ENCODE measurements at places on chromosomes 3 and 15. TPM values are rescaled to one million over a fixed set of nuclear protein-coding genes. Genes with fewer than 3 reads are reported as not detected.

The ILDR1 gene
- total RNA-seq = 0.20 TPM

The CCDC39 gene
- total RNA-seq = not detected

The IQCF2 gene
- total RNA-seq = not detected

The SLC22A14 gene
- total RNA-seq = not detected

The CPNE9 gene
- total RNA-seq = not detected

The GNAT1 gene
- total RNA-seq = not detected

The CKMT1B gene
- 0.25 TPM for total RNA-seq

The MKRN3 gene
- 0.72 TPM for total RNA-seq

The CD86 gene
- 4.4 TPM for total RNA-seq

The ZNF620 gene
- 1.7 TPM for total RNA-seq

The GCSAM gene
- total RNA-seq = not detected

The KCNH8 gene
- total RNA-seq = 0.05 TPM

The PLA2G4E gene
- total RNA-seq = not detected

The ASB14 gene
- 14.1 TPM for total RNA-seq

The ACSBG1 gene
- 0.05 TPM for total RNA-seq

The MKRN2OS gene
- not detected for total RNA-seq

The KBTBD8 gene
- total RNA-seq = 5.8 TPM

The REC114 gene
- total RNA-seq = 0.84 TPM

The TERC gene
- 3.5 TPM for total RNA-seq

The EXOSC7 gene
- total RNA-seq = 25.0 TPM

The C3orf20 gene
- not detected for total RNA-seq

The SLC28A1 gene
- total RNA-seq = 0.50 TPM

The WDR93 gene
- not detected for total RNA-seq

The CYP1A1 gene
- 0.45 TPM for total RNA-seq

The FETUB gene
- total RNA-seq = not detected

The GNB5 gene
- 10.1 TPM for total RNA-seq

The ARNT2 gene
- 4.1 TPM for total RNA-seq

The NDN gene
- total RNA-seq = 35.5 TPM

The ZDHHC23 gene
- 3.4 TPM for total RNA-seq

The SPTSSB gene
- 0.20 TPM for total RNA-seq

The PRR20G gene
- not detected for total RNA-seq

The GOLGA6L7 gene
- total RNA-seq = not detected

The KLHL25 gene
- 3.8 TPM for total RNA-seq

Data from left ventricle myocardium superior (tissue), 1 donor.